ENCODE measurements at places on chromosomes 5 and 9.

- no peak for DNase-seq
These were observed 136.2 kb downstream of the BARX1 start for GRCh38 chr9:93818827-93819472.

- DNase-seq, result no peak
These were observed at the start of gene OLFM1 for GRCh38 chr9:135087489-135087792. OLFM1 (plus strand) TSS chr9:135087668; CDS start chr9:135087990, 322 bp downstream.

GRCh38 chr5:1478271-1479035, 33.2 kb upstream of the SLC6A3 start:
- DNase-seq, result no peak

DNA sequence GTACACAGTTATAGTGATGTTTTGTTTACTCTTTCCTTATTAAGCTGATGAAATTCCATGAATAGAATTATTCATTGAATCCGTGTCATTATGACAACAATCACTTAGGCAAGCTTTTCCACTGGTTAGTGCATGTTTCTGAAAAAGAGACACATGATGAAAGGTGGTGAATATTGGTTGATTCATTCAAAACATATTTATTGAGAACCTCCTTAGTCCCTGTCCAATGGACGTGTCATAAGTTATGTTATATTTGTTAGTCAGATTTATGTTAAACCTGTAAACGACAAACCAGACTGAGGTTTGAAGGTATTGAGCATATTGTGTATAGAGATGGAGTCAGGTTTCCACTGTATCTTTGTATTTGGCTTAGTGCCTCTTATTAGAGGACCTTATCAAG, 1888.9 kb upstream of the CDH6 start:
- no peak for DNase-seq

GRCh38 chr5:161277011-161277410, 269.5 kb downstream of the GABRB2 start:
- no peak for DNase-seq

DNA sequence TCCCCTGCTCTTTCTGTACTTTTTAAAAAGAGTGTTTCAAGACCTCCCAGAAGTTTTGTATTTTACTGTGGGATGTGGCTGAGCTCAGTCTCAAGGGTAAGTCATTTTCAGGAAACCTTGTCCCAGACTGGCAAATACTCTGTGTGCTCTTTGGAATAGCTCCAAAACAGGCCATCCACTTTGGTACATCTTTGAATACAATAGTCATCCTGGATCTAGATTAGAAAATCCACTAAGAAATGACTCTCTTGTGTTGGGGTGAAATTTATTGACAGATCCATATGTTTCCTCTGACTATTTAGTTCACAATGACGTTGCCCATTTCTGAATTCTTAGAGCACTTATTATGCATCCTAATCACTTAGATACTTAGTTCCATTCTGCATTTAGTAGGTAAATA, 95.2 kb downstream of the PLCXD3 start:
- DNase-seq, result no peak

DNA sequence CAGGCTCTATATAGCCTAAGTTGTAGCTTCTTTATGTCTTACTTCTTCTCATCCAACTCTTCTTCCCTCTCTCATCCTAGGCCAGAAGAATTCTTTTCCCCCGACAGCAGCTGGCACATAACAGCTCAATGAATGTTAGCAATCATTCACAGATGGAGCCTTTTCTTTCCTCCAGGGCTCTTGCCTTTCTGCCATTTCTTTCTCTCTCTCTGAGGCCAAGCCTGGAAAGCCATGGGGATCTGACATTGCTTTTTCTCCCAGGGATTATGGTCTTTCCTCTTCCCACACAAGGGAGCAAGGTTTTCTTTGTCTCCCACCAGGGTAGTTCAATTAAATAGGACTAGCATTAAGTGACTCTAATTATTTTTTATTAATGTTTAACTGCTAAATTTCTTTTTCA, 20.5 kb downstream of the SMIM15 start:
- no peak for DNase-seq

DNA sequence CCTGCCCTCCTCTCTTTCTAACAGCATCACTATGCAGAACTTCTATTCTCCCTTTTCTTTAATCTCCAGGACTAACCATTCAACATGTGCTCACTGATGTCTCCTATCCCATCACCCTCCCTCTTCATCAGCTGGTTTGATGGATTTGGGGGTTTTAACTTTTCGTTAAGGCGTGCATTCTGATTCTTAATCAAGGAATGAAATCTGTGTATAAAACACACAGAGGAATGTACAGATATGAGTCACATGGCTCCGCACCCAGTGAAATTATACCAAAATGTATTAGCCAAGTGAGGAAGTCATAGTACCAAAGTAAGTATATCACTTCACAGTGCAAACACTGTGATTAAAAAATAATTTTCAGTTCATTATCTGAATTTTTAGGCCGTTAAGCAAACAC, 35.2 kb downstream of the MARCHF11 start:
- no peak for DNase-seq

- DNase-seq, result no peak
These were observed 43.0 kb downstream of the FSTL4 start for GRCh38 chr5:133569347-133569746.

- no peak for DNase-seq
These were observed 161.5 kb downstream of the ADAMTS6 start for GRCh38 chr5:65320250-65320649.

DNA sequence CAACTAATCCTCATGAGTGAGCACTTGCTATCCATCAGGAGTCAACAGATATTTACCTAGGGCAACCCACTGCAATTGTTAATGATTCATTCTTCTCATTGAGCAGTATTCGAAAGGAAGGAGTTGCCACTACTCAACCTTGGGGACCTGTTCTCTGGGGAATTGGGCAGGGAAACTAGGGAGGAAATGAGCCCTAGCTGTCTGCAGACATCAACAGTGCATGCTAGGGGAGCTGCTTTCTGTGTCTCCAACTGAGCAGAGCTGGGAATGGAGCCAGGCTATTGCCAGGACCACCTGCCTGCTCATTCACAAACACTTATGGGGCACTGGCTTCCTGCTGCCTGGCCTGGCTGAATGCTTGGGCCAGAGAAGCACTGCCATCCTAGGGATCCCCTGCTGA, 183.4 kb downstream of the TMEM38B start:
- DNase-seq, result no peak

All from T-helper 17 cell (primary cell).